ENCODE measurements at places on chromosomes 7 and 10.

GRCh38 chr10:116741391-116742351 is 695 bp downstream of the HSPA12A start:
- DNase-seq: no peak

- DNase-seq: peak; percentile 22
These were observed 150.4 kb downstream of the SFMBT2 start for GRCh38 chr10:7260412-7260900.

DNA sequence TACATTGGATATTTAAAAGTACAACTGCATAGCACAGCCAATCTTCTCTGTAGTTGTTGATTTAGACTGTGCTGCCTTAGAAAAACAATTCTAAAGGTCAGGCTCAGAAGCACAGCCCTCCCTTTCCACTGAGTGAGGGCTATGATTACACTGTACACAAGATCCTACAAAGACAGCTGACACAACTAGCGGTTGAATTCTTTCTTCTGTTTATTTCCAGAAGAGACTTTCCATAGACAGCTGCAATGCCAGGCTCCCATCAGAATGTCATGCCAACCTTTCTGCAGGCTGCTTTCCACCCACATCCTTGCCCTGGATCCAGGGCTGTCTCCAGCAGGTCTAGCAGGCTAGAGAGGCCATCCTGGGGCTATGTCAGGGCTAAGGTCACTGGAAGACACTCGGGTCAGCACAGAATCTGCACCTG is 39.3 kb downstream of the FAM13C start:
- DNase-seq: no peak

GRCh38 chr10:391305-391704 is 256.1 kb downstream of the ZMYND11 start:
- no peak for DNase-seq

GRCh38 chr10:55203319-55203718 is 402.3 kb upstream of the PCDH15 start:
- no peak for DNase-seq

- no peak for DNase-seq
These were observed 1.7 kb upstream of the MRLN start for GRCh38 chr10:59754951-59755350.

DNA sequence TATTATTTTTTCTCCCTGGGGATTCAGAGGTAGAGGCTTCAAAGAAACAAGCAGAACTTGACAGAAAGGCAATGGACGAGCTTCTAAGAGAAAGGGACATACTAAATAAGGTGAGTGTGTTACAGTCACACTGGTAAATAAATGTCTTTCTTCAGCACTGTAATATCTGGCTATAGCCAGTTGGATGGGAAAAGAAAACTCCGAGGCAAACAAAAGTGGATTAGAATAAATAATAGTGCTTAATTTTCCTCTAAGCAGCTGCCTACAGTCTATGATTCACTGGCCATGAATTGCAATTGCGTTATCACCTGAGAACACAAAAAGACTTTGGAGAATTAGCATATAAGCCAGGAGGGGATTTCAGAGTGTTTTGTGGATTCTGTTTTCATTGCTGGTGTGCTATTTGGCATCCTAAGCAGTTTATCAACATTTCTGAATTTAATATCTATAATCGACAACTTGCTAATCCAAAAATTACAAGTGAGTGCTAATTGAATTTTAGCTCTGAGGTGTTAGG is 23.2 kb downstream of the CFAP58 start:
- DNase-seq: no peak

- no peak for DNase-seq
These were observed 44.6 kb downstream of the GTF2IRD1 start for GRCh38 chr7:74498354-74498753.

- DNase-seq: no peak
These were observed 153.5 kb upstream of the ITGB1 start for GRCh38 chr10:33111488-33112051.

GRCh38 chr7:50962281-50962883 is 179.7 kb upstream of the GRB10 start:
- no peak for DNase-seq

GRCh38 chr10:25455980-25456567 is 281.3 kb downstream of the GPR158 start:
- DNase-seq: no peak

GRCh38 chr7:55299273-55299967 is 65.7 kb upstream of the LANCL2 start:
- DNase-seq: no peak

DNA sequence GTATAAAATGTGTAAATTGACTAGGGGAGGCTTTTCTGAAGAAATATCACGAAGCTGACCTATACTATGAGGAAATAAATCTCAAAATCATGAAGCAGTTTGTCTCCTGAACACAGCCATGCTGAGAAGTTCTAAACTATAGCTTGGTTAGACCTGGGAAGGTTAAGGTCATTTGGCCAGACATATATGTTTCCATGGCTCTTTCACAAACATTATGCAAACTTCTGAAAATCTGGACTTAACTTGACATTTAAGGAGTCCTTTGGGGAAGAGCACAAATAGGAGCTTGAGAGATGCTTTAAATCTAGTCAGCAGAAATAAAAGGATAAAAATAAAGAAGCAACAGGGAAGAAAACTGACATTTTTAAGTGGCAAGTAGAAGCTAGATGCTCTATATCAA is 115.9 kb upstream of the MEOX2 start:
- DNase-seq: no peak

- DNase-seq: no peak
These were observed 3.0 kb upstream of the GIMAP5 start for GRCh38 chr7:150734254-150734653.
